H4 (cell line): ENCODE measurements at places on chromosomes 12 and 14. TPM values are rescaled to one million over a fixed set of nuclear protein-coding genes. Genes with fewer than 3 reads are reported as not detected.
A peak's percentile ranks its signal among the peaks of the same experiment; 100 is the strongest.

AGAP2 gene
- total RNA-seq = 0.99 and 2.4 TPM in 2 replicates

DNA sequence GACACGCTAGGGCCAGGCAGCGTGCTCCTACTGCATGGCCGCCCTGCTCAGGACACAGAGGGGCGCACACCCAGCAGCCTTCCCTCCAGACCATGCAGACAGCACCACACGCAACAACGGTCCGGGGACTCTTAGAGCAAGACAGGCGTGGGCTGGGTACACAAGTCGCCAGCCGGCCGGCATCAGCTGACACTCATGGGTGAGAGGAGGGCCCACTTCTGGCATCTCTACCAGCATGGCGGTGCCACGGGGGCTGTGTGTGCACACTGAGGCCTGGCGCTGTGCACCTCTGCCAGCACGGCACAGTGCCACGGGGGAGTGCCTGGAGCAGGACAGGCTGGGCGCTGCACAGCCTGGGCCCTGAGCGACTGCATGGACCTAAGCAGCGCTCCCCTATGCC is 6.7 kb upstream of the BTBD6 start:
- no peak for DNase-seq

SLC4A8 gene
- 2.1 and 2.6 TPM in 2 replicates for total RNA-seq

NOXRED1 gene
- total RNA-seq = not detected in 2 replicates

- DNase-seq = no peak
Measured at GRCh38 chr14:105070760-105071137, 5.5 kb upstream of the GPR132 start.

DNA sequence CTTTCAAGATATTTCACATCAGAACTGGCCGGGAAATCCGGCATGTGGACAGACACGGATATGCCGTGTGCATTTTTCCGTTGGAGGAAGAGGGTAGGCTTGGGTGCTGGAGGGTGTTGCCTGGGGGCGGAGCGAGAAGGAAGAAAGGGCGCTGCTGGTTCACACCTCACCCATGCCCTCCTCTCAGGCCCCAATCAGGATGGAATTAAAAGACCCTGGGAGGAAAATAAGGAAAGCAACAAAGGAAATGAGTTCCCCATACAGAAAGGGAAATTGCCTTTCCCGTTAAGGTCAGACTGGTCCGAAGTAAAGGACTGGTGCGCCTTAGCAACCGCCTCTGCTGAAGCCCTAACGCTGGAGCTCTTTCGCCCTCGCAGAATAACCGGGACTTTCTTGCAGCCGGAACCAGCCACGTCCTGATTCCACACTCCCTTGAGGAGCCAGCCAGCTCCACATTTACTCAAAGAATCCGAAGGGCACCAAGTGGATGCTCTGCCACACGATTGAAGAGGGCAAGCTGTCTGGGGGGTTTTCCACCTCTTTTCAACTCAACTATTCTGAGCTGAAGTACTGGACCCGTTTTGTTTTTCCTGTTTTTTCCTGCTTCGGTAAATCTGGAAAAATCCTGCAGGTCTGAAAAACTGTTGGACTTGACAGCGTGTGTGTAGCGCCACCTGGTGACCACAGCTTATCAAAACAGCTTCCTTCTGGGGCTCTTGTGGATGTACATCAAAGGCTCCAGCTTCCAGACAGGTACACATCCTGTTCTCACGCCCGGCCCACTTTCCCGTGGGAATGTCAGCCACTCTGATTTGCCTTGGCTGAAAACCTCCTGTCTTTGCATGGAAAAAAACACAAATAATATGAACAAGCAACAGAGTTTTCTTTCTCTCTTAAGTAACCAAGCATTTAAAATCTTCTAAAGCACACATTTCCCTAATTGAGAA is 37.6 kb upstream of the BCL2L14 start:
- peak; percentile 80 for DNase-seq

GRCh38 chr12:41053046-41053445 is 135.1 kb upstream of the PDZRN4 start:
- no peak for DNase-seq

GRCh38 chr12:125072496-125072895 is 7.3 kb downstream of the AACS start:
- DNase-seq = no peak

FAM186B gene
- total RNA-seq = 0.39 and 3.8 TPM in 2 replicates

DNA sequence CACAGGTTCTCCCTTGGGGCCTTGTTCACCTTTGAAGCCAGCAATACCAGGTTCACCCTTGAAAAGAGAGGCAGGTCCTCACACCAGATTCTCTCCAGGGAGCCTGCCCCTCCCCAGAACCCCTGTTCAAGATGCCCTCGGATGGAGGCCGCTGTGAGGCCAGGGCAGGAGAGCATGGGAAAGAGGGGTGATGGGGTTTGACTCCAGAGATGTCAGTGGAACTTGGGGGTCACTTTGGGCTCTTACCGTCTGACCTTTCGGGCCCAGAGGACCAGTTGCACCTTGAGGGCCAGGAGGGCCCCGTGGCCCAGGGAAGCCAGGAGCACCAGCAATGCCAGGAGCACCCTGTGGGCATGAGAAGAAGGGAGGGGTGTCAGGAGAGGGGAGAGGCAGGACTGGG is 17.4 kb downstream of the COL2A1 start:
- DNase-seq = no peak

LBHD2 gene
- not detected in 2 replicates for total RNA-seq

TNFRSF1A gene
- total RNA-seq = 320 and 327 TPM in 2 replicates

- no peak for DNase-seq
Measured at GRCh38 chr14:93880021-93880820, 46.9 kb upstream of the FAM181A start.

DNA sequence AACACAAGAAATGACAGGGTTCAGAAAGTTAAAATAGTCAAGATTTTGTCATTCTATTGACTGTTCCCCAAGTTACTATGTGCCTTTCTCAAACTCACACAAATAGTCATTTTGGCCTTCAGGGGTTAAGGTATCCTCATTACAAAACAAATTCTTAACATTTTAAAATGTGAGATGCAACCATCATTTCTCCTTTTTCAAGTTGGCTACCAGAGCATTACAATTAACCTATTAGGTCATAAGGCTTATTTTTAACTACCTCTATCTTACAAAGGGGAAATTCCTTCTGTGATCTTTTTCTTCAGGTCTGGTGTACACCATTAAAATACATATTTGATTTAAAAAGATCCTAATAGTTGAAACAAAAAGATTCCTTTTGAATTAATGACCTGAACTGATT is 61.2 kb downstream of the SLC38A1 start:
- no peak for DNase-seq

DNA sequence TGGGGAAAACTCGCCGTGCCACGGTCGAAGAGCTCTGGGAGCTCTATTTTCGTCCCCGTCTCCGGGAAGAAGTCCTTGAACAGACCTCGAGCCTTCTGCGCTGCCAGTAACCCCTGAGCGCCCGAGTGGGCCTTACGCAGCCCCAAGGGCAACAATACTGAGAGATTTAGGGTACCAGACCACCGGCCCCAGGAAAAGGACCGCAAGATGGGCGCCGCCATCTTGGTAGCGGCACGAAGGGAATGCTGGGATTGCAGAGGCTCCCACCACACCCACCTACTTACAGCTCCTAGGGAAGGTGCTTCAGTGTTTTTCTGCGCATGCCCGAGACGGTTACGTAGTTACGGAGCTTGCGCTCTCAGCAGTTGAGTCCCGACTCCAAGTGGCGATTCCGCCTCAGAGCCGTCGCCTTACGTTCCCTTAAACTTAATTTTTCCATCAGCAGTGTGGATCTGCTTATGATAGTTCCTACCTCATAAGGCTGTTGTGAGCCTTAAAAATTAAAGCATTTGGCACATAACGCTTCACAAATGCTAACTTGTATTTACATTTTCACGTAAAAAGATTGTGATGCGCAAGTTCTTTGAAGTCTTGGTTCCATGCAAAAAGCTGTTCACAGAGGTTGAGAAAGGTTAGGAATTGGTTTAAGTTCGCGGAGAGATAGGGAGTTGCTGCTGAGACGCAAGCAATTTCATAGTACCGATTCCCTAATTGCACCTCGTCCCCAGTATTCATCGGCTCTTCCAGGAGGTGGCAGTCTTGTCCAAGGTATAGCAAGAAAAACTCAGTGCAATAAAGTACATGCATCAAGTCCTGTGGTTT is at the start of gene YARS2:
YARS2 (minus strand) TSS at position 244 of the 822 bp plus-strand sequence; CDS start at position 221, 23 bp downstream.
- peak; percentile 98 for DNase-seq

DNA sequence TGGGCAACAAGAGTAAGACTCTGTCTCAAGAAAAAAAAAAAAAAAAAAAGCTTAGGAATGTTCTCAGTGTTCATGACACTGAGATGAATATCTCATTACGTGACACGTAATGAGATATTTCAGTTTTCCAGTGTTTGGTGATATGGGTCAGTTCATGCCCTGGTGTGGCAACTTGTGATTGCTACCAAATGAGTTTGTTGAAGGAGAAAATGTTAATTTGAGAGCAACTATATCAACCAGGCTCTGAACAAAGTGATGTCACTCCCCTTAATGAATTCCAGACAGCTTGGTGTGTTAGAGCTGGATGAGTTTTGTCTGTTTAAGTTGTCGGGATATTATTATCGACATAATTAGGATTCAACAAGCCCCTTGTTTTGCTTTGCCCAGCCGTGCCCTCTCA is 211.7 kb downstream of the DPF3 start:
- no peak for DNase-seq

COX8C gene
- total RNA-seq = not detected in 2 replicates

- no peak for DNase-seq
Measured at GRCh38 chr12:87381742-87382141, 647.5 kb downstream of the C12orf50 start.
